Heart right ventricle (tissue), 16 donors: ENCODE measurements at places on chromosomes 2 and 18. TPM values are rescaled to one million over a fixed set of nuclear protein-coding genes. Genes with fewer than 3 reads are reported as not detected.

- DNase-seq = no peak
Observed at GRCh38 chr2:88159955-88160415, 10.2 kb upstream of the THNSL2 start.

GRCh38 chr18:32980896-32981295, 208.1 kb upstream of the KLHL14 start:
- DNase-seq = no peak

DNA sequence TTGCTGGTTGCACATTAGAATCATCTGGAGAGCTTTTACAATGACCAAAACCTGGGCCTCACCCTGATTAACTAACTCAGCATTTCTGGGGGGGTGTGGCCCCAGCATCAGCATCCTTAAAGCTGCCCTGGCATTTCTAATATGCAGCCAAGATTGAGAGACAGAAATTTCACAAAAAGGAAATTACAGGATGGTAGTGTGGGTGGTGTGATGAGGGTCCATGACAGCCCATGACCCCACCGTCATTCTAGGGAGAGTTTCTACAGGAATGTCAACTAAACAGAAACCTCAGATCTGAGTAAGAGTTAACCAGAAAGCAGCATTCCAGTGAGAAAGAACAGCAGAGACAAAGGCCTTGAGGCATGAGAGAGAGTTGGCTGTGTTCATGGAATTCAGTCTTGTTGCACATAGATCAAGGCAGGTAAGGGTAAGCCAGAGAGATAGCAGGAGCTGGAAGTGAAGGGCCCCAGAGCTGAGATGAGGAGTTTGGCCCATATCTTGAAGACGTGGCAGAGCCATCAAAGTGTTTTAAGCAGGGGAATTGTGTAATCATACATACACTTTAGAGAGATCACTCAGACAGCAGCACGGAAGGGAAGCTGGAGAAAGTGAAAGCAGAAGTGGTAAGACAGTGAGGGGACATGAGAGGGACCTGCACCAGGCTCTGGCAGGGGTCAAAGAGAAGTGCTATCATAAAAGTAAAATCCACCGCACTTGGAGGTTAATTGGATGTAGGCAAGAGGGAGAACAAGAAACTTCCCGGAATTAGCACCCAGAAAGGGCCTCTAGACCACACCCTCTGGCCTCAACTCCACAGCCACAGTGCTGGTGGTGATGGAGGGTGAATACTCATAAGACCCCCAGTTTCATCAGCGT, 7.8 kb upstream of the TRABD2A start:
- DNase-seq = no peak

- DNase-seq = no peak
Observed at GRCh38 chr2:16404551-16405300, 260.9 kb downstream of the CYRIA start.

- DNase-seq = no peak
Observed at GRCh38 chr2:88615822-88616221, 11.4 kb downstream of the EIF2AK3 start.

DNA sequence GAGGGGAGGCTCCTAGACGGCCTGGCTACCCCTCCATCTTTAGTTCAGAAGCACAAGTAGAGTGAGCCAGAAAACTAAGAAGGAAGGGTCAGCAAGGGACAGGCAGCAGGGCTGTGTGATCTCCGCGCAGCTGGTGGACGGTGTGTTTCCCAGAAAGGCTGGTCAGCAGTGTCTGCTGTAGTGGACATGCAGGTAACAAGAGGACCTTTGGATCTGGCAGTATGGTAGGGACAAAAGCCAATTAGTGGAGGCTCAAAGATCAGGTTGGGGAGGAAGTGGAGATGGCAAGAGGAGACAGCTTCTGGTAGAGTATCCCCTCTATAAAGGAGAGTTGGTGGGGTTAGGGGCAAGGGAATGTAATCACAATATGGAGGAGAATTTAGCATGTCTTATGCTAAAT, 95.1 kb downstream of the NCK2 start:
- DNase-seq = no peak

- DNase-seq = no peak
Observed at GRCh38 chr2:48419884-48420511, 110.0 kb upstream of the STON1 start.

GRCh38 chr2:105857076-105857740, 112.5 kb downstream of the NCK2 start:
- DNase-seq = no peak

DNA sequence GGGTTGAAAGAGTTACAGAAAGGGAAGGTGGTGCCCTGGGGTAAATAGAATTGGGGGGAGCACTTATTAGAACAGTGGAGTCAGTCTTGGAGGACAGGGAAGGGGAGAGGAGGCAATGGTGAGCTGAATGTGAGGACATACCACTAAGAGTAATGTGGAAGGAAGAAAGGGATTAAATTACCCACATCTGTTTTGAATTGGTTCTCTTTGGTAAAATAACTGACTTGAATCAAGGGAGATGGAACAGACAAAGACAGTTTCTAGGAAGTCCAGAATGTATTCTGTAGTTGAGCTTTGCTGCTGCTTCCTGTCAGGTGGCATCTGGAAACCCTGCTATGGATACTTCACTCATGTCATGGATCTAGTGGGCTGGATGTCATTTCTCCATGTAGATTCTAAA, 6.7 kb downstream of the SETBP1 start:
- no peak for DNase-seq

DNA sequence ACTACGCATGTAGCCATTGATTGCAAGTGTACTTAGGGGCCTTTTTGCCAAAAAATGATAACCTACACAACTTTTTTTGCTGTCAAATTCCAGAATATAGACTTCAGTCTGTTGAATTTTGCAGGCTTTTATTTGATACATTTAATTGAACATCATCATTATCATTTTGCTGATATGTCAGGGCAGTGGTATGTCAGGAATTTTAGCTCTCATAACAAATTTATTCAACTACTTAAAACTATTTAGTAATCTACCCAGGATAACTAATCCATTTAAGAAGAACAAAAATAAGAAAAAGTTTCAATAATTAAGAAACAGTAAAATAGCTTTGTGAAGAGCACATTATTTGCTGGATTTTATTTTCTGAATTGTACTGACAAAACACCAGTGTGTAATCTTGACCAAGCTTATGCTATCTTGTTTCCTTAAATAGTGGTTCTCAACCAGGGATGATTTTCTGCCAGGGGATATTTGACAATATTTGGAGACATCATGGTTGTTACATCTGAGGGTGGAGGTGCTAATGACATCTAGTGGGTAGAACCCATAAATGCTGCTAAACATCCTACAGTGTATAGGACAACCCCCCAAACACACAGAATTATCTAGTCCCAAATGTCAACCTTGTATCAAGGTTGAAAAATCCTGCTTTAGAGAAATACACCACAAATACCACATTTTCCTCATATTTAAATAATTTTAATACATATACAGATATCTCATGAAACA, 12.1 kb upstream of the TTN start:
- no peak for DNase-seq

DNA sequence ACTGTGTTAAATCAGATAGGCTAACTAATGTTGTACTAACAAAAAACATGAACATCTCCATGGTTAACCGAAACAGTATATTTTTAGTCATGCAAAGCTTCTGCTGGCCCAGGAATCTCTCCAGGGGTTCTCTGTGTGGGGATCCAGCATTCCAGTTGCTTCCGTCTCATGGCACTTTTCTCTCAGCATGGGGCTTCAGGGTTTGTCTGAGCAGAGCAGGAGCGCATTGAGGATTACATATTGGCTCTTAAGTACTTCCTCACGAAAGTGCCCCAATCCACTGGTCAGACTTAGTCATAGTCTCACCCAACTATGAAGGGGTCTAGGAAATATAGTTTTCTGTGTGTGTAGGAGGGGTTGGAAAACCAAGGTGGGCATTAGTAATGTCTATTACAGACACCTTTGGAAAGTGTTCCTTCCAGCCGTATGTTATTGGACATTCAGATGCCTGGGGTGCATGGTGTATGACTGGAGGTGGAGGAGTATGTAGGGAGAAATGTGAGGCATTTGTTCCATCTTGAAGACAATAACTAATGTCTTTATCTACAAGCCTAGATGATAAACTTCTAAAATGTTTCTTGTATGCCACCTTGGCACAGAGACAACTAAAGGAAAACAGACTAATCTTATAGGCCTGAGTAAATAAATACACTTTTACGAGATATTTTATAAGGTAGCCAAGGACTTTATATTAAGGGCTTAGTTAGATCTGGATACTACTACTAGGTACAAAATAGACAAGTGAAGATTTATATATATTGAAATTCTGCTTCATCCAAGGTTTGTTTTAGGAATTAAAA, 123.8 kb upstream of the ZEB2 start:
- no peak for DNase-seq

- DNase-seq = no peak
Observed at GRCh38 chr2:39228413-39229209, 15.2 kb downstream of the CDKL4 start.

GRCh38 chr2:27966466-27966865, 75.9 kb downstream of the BABAM2 start:
- DNase-seq = no peak

DNA sequence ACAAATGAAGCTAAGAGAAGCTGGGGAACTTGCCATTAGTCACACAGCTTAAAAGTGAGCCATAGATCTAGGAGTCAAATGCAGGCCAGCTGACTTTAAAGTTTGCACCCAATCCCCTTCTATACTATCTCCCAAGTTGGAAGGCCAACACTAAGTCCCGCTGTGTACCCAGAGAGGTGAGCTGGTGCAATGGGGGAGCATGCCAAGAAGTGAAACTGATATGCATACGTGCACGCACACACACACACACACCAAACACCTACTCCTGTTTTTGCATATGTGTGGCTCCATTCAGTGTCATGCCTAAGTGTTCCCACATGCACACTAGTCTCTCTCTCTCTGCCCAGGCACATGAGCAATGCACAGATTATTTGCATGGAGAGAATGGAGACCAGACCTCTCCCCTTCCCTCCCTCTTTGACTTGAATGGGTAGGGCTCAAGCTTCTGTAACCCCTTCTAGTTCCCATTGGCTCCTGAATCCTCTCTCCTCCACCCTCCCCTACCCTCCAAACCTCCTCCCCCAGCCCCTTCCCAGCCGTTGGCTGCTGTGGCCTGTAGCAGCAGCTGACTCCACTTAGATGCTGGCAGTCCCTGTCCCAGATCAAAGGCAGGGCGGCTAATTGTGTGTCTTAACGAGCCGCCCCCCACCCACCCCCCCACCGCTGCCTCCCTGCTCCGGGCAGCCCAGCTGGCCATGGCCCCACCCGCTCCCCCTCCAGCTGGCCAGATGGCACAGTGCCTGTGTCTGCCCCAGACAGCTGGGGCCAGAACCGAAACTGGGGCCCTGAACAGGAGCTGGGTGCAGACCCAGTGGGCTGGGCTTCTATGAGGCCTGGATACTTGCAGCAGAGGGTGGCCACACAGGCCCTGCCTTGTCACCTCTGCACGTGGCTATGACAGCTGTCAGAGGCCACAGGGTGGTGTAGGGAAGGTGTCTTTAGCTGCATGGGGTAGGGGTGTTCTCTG, 5.6 kb downstream of the WNT10A start:
- DNase-seq = no peak

- DNase-seq = no peak
Observed at GRCh38 chr2:37711308-37711731, 39.9 kb upstream of the CDC42EP3 start.

GRCh38 chr18:23585007-23585871, 1.1 kb downstream of the NPC1 start:
- DNase-seq = peak; percentile 31

DNA sequence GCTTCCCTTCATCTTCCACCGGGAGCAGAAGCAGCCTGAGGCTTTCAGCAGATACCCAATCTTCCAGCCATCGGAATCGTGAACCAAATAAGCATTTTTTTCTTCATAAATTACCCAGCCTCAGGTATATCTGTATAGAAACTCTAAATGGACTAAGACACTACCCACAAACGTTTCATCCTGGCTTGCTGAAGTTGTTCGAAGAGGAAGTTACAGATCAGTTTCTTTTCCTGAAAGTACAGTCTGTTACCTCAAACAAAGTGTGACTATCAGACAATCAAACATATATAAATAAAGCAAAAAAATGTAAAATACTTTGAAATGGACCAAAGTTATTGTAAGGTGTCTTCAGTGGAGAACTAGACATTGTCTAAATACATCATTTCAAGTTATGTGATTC, 97.9 kb downstream of the MREG start:
- no peak for DNase-seq

GRCh38 chr2:134630504-134631159, 88.2 kb downstream of the TMEM163 start:
- no peak for DNase-seq

DNA sequence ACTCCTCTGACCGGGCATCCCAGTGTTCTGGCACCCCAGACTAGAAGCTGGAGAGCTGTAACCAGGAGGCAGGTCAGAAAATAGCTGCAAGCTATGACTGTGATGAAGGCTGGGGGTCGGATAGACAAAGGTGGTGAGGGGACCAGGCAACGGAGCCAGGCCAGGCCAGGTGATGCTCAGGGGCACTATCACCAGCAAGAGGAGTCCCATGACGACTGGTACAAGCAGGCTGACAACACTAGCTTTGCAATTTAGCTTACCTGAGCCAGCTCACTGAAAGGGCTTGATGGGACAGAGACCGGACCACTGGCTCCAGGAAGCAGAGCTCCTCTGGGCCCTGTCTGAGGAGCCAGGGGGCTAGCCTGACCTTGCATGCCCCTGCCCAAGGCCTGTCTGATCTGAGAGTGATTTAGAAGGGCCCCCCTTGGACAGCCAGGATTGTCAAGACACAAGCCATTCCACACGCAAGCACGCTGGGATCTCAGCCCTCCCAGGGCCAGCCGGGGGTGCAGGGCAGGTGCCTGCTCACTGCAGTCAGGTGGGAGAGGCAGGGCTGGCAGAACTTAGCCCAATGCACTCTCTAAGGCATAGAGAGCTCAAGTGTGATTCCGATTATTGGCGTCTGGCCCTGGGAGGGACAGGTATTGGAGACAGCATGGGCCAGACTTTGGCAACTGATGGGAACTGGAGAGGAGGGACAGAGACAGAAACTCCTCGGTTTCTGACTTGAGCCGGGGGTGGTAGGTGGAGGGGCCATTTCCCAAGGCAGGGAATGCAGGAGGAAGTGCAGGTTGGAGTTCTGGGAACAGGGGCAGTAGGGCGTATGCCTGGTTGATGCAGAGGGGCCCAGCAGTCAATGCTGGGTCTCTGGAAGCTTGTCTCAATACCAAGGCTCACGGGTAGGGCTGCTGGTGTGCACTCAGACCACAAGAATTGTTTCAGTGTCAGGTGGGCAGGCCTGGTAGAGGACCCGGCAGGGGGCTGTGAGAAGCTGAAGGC, 47.7 kb downstream of the MYO7B start:
- DNase-seq = no peak

- no peak for DNase-seq
Observed at GRCh38 chr2:111118981-111119821, 1.5 kb upstream of the BCL2L11 start.

KCNG3 gene
- not detected for polyA plus RNA-seq

KCNE4 gene
- polyA plus RNA-seq = 2.4 TPM

GLI2 gene
- polyA plus RNA-seq = 0.37 TPM

CD226 gene
- polyA plus RNA-seq = 0.22 TPM

KCNK3 gene
- polyA plus RNA-seq = 1.2 TPM

GDF7 gene
- polyA plus RNA-seq = 0.37 TPM
